Daoy (cell line): ENCODE measurements at places on chromosomes 6 and 20. TPM values are rescaled to one million over a fixed set of nuclear protein-coding genes. Genes with fewer than 3 reads are reported as not detected.

Gene SGK2
- 0.06 TPM in 1 of 2 replicates, not detected in the other for total RNA-seq

Gene LY6G6C
- not detected in 2 replicates for total RNA-seq

Gene ANGPT4
- total RNA-seq: under 0.01 and 0.03 TPM in 2 replicates

Gene HUS1B
- 2.9 and 6.8 TPM in 2 replicates for total RNA-seq

Gene SKIC2
- total RNA-seq: 59.7 and 62.5 TPM in 2 replicates

Gene GPLD1
- 0.33 and 2.5 TPM in 2 replicates for total RNA-seq

Gene COQ3
- 12.9 and 27.3 TPM in 2 replicates for total RNA-seq

Gene CCN6
- total RNA-seq: not detected in 2 replicates

Gene POM121L2
- total RNA-seq: not detected in 2 replicates

Gene SLC18B1
- 7.9 and 8.9 TPM in 2 replicates for total RNA-seq

Gene EXOC2
- 38.2 and 46.2 TPM in 2 replicates for total RNA-seq

Gene ZSWIM1
- 5.9 and 6.8 TPM in 2 replicates for total RNA-seq

Gene CST7
- total RNA-seq: not detected in 2 replicates

Gene BCAS1
- not detected in 2 replicates for total RNA-seq

Gene CGA
- total RNA-seq: not detected in 2 replicates

Gene XRN2
- total RNA-seq: 91.5 and 97.2 TPM in 2 replicates

Gene SPATS1
- total RNA-seq: not detected in 2 replicates

Gene TJAP1
- 16.8 and 16.9 TPM in 2 replicates for total RNA-seq

Gene MAS1
- total RNA-seq: not detected in 2 replicates

Gene PROKR2
- not detected in 2 replicates for total RNA-seq

Gene MYMX
- not detected in 2 replicates for total RNA-seq

Gene C6orf141
- 7.3 and 13.2 TPM in 2 replicates for total RNA-seq

Gene GGTLC1
- total RNA-seq: not detected in 2 replicates

Gene BFSP1
- total RNA-seq: 0.42 and 4.2 TPM in 2 replicates

Gene IL17A
- not detected in 2 replicates for total RNA-seq

Gene PLG
- not detected in 2 replicates for total RNA-seq

Gene RRAGD
- total RNA-seq: 8.8 and 9.4 TPM in 2 replicates

Gene CLIC5
- total RNA-seq: 0.11 TPM in 1 of 2 replicates, not detected in the other

Gene NFATC2
- total RNA-seq: 0.18 and 0.40 TPM in 2 replicates

Gene HTR1B
- total RNA-seq: not detected in 2 replicates

Gene VGLL2
- not detected in 2 replicates for total RNA-seq

Gene ULBP2
- 42.6 and 53.7 TPM in 2 replicates for total RNA-seq

Gene PTCRA
- not detected in 2 replicates for total RNA-seq

Gene RHAG
- total RNA-seq: not detected in 2 replicates

Gene CAGE1
- 0.11 and 0.36 TPM in 2 replicates for total RNA-seq

Gene LSM2
- 91.8 and 146 TPM in 2 replicates for total RNA-seq
